ENCODE measurements at places on chromosomes 6 and 20.

- no peak for DNase-seq
Observed at GRCh38 chr20:15759594-15759993, 813.7 kb downstream of the KIF16B start.

- no peak for DNase-seq
Observed at GRCh38 chr6:133877116-133877515, 11.8 kb upstream of the TCF21 start.

DNA sequence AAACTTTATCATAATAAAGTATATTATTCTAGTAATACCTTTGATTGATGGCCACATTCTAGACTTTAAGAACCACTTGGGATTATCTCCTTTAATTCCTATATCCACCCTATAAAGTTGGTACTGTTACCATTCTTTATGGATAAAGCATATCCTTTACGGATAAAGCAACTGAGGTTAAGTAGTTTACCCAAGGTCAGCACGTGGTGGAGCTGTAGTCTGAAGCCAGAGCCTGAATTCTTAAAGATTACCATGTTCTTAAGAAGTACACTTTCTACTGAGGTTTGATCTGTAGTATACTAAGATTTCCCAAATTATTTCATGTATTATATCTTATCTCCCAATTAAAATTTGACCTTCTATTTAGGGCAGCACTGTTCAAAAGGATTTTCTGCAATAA lies 3.0 kb upstream of the NCOA7 start:
- DNase-seq: no peak

GRCh38 chr6:113185299-113185698 lies 671.8 kb upstream of the MARCKS start:
- no peak for DNase-seq

DNA sequence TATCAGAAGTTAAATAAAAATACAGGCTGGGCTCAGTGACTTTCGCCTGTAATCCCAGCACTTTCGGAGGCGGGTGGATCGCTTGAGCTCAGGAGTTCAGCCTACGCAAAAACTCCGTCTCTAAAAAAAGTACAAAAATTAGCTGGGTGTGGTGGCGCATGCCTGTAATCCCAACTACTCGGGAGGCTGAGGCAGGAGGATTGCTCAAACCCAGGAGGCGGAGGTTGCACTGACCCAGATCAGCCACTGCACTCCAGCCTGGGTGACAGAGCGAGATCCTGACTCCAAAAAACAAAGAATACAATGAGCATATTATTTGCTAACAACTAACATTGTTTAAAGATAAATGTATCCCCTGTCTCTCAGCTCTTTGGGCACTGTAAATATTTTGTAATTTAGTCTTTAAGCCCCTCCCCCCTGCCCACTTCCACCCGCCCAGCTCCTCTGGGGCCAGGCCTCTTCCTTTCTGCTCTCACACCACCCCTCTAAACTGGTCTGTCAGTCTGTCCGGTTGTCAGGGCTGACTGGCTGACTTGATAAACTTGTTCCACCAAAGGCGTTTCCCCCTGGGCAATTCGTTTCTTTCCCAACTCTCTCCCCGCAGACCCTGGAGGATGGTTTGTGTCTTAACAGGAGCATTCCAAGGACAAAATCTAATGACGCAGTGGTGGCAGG lies 62.4 kb upstream of the QKI start:
- DNase-seq: no peak

Measured in activated CD4-positive, alpha-beta T cell treated with anti-CD3 and anti-CD28 coated beads, Interleukin-2, amount 50 U/mL, for 4 hours (primary cell).